ENCODE measurements at places on chromosomes 1 and 21.

DNA sequence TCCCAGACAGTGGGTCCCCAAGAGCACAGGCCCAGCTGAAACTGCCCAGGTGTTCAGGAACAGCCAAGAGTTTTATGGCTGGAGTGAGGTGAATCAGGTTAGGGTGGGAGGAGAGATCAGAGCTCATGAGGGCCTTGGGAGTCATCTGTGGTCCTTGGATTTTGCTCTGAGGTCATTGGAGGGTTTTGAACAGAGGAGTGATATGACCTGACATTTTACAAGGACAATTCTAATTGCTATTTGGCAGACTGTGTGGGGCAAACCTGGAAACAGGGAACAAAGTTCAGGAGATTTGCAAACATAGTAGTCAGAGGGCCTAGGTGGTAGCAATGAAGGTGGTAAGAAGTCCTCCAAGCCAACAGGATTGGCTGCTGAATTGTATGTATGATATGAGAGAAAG lies 31.1 kb upstream of the LRRN2 start:
- DNase-seq = no peak

DNA sequence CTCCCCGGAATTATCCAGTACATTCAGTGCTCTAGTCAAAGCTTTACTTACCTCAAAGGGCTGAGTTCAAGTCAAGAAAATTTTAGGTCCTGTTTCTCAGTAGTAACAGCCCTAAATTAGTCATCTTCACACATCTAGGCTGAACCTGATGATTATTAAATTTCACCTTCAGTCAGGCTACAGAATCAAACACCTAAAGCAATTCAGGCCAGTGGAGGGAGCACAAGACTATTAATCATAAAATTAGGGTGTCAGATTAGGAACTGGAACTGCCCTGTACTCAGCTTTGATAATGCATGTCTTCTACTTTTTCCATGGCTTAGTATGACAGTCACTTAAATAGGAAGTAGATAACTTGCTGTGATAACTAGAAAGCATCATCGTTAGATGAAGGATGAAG lies 28.4 kb upstream of the BCAS2 start:
- DNase-seq = no peak

DNA sequence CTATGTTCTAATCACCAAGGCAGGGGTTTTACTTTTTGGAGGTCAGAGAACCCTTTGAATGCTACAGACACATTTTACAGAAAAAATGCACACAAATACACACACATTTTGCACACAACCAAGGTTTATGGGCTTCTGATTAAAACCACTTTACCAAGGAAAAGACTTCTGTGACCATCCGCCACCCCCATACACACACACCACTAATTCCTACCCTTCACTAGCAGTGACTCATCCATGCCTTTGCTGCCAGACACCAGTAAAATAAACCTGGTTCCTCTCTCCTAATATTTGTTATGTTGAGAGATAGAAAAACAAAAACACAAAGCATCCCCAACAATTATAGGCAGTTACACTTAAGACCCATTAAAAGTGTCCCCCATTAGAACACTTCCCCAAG lies 12.9 kb downstream of the PIGM start:
- no peak for DNase-seq

DNA sequence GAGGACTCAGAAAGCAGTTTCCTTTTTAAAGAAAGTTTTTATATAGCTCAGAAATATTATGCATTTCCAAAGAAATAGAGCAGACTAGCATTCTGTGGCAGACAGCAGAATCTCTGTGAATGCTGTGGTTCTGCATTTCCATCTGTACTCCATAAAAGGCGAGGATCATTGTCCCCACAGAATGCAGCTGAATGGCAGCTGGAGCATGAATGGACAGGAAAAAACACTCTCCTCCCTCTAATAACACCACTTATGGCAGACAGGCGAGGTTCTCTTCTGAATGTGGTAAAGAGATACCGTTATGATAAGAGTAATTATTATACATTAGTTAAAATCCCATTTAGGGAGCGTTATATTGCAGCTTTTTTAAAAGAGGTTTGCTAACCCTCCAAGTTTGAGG lies 81.4 kb upstream of the WLS start:
- DNase-seq = no peak

GRCh38 chr1:193355626-193356025 lies 169.2 kb upstream of the B3GALT2 start:
- no peak for DNase-seq
